ENCODE measurements at places on chromosomes 1 and 21. TPM values are rescaled to one million over a fixed set of nuclear protein-coding genes. Genes with fewer than 3 reads are reported as not detected.

- DNase-seq = peak; percentile 69
Observed at GRCh38 chr1:203271962-203272632, 33.2 kb upstream of the BTG2 start.

- no peak for DNase-seq
Observed at GRCh38 chr1:177793900-177794299, 176.0 kb downstream of the SEC16B start.

The OR2G2 gene
- not detected for total RNA-seq

- peak; percentile 98 for DNase-seq
Observed at GRCh38 chr1:201828820-201829774, at the start of gene IPO9. IPO9 (plus strand) TSS chr1:201829157; CDS start chr1:201829210, 53 bp downstream.

DNA sequence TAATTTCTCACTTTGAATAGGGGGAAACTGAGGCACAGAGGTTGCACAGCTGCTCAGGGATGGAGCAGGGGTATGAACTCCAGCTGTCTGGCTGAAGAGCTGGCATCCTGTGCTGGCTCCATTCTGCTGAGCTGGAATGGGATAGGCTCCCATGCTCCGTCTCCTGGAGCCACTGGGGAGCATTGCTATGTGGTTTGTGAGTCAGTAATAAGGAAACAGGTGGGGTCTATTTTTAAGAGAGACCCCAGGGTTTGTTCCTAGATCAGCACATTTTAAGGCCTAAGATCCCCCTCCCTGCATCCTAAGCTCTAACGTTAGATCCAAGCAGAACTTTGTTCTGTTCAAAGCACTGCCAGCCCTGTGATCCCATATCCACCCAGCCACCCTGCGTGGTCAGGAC, 72.2 kb downstream of the LACTBL1 start:
- peak; percentile 2 for DNase-seq

The TRNAU1AP gene
- 13.4 TPM for total RNA-seq

The TTC24 gene
- total RNA-seq = not detected

The TMEM51 gene
- 5.1 TPM for total RNA-seq

The NBPF20 gene
- 1.7 TPM for total RNA-seq

DNA sequence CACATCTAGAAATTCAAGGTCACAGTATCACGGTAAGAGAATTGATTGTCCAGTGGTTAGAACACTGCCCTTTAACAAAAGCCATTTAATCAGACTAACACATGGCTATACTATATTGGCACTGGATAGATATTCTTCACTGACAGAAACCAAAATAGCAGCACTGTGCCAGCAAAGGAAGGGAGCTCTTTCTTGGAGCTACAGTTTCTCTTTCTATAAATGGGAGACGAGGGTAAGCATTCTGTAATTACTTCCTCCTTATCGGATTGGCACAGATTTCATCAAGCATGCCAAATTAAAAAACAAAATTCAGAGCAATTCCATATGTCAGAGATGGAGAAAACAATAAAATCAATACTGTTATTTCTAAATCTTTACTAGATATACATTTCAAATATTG, 115.7 kb upstream of the CACYBP start:
- DNase-seq = no peak

The VSIG8 gene
- total RNA-seq = 0.19 TPM

The MYBPHL gene
- 115 TPM for total RNA-seq

- DNase-seq = no peak
Observed at GRCh38 chr21:29888437-29888836, 51.4 kb downstream of the GRIK1 start.

The OR2M2 gene
- total RNA-seq = not detected

The BTG2 gene
- 126 TPM for total RNA-seq

The PALMD gene
- total RNA-seq = 79.6 TPM

- no peak for DNase-seq
Observed at GRCh38 chr1:156006666-156007376, 13.9 kb downstream of the SSR2 start.

The IL6R gene
- 8.9 TPM for total RNA-seq

The FCRL2 gene
- not detected for total RNA-seq

DNA sequence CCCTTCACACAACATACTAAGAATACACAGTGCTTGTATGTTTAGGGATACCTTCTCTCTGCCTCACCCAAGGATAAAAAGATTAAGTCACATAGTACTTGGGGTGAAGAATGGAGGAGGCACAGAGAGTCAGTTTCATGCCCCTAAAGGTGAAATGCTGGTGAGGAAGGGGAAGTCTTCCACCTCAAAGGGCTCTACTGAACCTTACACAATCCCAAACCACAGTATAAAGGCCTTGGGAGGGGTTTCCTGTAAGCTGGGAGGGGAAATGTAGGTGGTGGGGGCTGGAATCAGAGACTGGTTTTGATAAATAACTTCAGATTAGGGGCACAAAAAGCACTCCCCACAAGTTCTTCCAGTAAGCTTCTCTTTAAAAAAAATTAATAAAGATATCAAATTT, 3.5 kb downstream of the MINDY1 start:
- no peak for DNase-seq

GRCh38 chr1:232357416-232357815, 272.5 kb downstream of the SIPA1L2 start:
- DNase-seq = no peak

GRCh38 chr1:94258873-94259331, 21.5 kb upstream of the ARHGAP29 start:
- DNase-seq = peak; percentile 69

The GPR25 gene
- not detected for total RNA-seq

- peak; percentile 61 for DNase-seq
Observed at GRCh38 chr1:235648407-235648907, 1.1 kb downstream of the GNG4 start.

DNA sequence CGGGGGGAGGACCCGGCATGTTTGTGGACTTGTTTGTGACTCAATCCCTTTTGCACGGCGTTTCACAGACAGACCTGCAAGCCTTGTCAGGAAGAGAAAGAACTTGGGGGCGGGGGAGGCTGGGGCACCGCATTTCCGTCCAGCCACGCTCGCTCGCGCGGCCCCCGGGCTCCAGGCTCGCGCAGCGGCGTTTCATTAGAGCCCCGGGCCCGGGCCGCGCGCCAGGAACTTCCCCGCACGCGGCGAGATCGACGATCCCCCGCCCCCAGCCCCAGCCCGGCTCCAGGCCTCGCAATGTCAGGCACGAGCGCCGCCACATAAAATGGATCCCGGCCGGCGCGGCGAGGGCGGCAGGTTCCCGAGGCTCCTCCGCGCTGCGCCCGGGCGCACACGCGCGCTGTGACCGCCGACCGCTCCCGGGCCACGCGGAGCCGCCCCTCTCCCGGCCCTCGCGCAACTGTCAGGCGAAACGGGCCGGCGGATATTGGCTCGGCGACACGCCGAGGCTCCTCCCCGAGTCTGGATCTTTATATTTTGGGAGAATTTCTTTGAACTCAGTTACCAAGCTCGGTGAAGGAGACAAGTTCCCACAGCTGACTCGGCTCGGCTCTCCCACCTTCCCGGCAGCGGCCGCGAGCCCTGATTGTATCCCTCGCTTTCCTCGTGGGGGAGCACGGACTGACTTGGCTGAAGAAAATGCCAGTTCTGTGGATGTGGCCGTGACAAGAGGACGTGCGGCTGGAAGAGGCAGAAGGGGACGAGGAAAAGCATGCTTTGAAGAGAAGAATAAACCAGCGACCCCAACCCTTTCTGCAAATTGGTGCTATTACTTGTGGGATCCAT, at the start of gene KIF26B:
TSS of gene KIF26B (plus strand) at position 557 of the 843 bp plus-strand sequence. CDS start 440 bp downstream, outside the sequence.
- DNase-seq = peak; percentile 66

The FMOD gene
- total RNA-seq = 66.7 TPM

The DNALI1 gene
- 8.2 TPM for total RNA-seq

GRCh38 chr1:160742428-160743127, 3.5 kb downstream of the SLAMF7 start:
- no peak for DNase-seq

- DNase-seq = no peak
Observed at GRCh38 chr1:215583185-215583749, 16.2 kb downstream of the KCTD3 start.

The PIK3C2B gene
- total RNA-seq = 29.2 TPM

The SIK1 gene
- total RNA-seq = 22.3 TPM

DNA sequence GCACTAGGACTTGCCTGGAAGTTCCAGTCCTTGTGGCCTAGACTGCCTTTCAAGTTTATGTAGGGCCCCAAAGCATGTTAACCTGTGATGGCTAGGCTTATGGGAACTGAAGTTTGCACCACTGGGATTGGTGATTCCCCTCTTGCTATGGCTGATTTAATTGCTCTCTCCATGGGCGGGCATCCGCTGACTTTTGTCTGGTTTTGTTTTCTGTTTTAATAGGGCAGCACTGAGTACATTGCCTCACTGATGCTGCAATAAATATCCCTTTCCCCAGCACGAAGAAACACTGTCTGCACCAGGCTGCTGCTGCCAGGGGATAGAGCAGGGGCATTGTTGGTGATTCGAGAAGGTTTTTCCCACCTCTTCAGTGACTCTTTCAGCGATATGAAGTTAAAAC, 73.3 kb upstream of the PDE4B start:
- no peak for DNase-seq

The HES3 gene
- total RNA-seq = not detected

The APCS gene
- 0.39 TPM for total RNA-seq

GRCh38 chr1:48644905-48645605, 131.6 kb downstream of the BEND5 start:
- no peak for DNase-seq

The CYB561D1 gene
- total RNA-seq = 6.6 TPM

All from right cardiac atrium (tissue), 5 donors.